ENCODE measurements at places on chromosomes 16 and 17.

DNA sequence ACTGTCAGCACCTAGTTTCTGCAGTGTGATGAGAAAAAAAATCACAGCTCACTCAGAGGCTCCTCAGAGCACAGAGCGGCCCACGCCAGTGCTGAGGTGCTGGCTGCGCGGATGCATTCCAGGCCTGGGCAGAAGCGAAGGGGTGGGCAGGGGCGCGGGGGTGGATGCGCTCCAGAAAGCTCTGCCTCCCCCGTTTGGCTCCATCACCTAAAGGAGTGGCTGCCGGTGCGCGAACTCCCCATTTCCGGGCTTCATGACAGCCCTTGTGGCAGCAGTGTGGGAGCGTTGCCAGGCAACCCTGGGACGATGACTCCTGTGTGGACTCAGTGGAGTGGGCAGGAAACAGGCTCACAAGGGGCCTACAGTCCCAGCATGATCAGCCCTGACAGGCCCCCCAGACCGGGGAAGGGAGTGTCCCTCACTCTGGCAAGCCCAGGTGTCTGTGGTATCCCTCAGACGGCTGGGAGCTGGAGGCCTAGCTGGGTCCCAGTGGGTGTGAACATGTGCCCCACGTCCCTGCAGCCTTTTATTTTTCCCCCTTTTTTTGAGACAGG is 32.8 kb upstream of the NUDT16L1 start:
- DNase-seq, result peak; percentile 72

DNA sequence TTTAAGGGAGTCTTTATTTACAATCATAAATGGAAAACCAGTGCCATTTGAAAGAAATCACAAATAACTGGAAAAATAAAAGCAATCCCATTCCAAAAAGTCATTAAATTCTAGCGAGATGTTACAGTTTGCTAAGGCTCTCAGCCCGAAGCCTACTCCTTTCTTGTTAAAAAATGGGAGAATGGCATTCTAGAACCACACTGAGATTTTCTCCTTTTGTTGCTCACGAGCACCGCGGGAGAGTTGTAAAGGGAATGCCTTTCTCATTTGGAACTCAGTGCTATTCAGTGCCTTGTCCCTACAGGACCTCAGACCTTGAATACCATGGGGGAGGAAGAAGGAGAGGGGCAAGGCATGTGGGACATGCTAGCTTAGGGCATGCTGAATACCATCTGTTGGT is 36.3 kb downstream of the GDE1 start:
- DNase-seq, result no peak

GRCh38 chr16:2275476-2276367 is 7.8 kb upstream of the RNPS1 start:
- DNase-seq, result no peak

DNA sequence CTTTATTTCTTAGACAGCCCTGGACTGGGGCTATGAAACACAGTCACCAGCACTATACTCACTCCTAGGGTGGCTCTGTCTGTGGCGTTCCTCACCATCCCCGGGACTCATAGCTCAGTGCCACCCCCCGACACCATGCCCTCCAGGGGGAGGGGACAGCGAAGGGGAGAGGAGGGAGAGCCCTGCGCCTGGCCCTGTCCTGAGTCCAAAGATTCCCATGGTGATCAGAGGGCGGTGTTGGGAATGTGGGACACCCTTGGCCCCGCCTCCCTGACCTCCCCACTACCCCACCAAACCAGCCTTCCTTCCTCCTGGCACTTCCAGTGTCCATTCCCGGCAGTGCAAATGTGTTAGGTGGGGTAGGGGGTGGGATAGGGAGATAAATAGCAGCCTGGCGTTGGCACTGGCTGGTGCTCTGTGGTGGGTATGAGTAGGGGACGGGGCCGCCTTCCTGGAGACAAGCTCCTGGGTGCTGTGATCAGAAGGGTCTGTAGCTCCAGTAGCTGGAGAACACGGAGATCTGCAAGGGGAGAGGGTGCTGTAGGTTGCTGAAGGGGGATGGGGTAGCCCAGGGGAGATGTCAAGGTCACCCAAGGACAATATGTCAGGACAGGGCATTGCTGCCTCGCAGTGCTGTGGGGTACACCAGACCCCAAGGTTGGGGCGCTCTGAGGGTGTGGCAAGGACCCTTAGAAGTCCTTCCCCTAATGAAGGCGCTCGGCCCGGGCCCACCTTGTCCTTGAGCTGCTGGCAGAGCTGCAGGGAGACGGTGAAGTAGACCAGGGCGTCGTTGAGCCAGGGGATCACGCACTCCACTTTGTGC is 2.0 kb downstream of the SMIM22 start:
- no peak for DNase-seq

DNA sequence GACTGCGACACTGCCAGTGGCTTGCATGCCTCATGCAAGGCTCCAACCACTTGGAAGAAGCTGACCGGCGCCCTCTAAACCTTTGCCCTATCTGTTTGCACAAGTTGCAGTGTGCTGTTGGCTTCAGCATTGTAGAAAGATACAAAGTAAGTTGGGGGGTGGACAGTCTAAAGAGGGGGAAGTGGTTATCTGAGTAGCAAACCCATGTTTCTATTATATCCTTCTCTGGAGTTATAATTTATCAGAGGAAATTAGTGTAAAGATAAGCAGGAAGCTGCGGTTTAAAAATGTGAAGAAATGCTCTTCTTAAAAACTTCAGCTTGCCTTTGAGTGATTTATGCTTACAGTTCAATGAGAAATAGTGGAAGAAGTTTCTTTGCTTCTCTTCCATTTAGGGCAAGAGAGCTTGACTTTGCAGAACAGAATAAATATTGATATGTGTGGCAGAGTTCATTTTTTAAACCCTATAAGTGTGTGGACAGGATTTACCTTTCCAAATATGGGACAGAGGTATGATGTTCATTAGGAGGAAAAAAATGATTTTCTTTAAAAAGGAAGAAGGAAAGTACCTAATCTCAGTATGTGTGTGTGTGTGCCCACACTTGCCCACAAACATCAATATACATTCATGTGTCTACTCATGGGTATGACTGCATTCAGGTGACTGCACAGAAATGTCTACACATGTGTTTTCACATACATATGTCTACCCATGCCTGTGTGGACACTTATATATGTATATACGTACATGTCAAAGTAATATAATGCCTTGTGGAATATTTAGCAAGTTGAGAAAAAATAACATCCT is 8.1 kb downstream of the AMZ2 start:
- no peak for DNase-seq

GRCh38 chr17:48704361-48705248 is 17.7 kb downstream of the PRAC1 start:
- peak; percentile 60 for DNase-seq

DNA sequence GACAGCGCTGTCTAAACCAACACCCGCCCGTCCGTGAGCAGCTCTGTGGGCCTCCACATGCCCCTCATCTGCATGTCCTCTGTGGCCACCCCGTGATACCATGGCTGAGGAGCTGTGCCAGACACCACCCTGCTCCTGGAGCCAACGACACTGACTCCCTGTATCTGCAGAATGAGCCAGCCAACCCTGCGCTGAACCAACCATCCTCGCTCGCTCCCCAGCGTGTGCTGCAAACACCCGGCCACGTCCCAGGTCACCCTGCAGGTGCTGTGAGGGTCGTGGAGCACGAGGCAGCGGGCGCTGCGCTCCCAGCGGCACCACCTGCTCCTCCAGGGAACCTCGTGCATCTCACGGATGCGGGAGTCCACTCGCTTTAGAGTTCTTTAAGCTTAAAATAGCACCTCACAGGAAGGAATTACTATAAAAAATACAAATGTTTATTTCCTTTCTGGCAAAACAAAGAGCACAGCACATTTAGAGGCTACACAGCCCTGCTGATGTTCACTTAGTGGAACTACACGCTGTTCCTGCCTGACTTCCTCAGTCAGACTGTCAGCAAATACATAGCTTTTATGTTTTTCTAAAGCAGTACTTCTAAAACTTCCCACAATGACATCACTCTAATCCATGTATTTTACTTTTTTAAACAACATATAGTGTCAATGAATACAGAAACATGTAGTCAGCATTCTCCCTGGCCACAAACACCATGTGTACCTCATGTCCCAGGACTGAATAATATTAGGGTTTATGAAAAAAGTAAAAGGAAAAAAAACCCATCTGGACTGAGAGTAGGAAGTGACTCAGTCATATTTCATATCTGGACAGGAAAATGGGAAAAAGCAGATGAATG is 43.5 kb downstream of the MAP1LC3B start:
- no peak for DNase-seq

Measured in DMS153 (cell line).